Karpas-422 (cell line): ENCODE measurements at places on chromosomes 6 and 20. TPM values are rescaled to one million over a fixed set of nuclear protein-coding genes. Genes with fewer than 3 reads are reported as not detected.

Gene TGM3
- total RNA-seq: not detected in 2 replicates

Gene MYH7B
- total RNA-seq: 0.07 TPM in 1 of 2 replicates, not detected in the other

Gene SNAP91
- not detected in 2 replicates for total RNA-seq

Gene KIAA0408
- total RNA-seq: 0.22 TPM in 1 of 2 replicates, not detected in the other

Gene SH3BGRL2
- total RNA-seq: not detected in 2 replicates

Gene CGA
- not detected in 2 replicates for total RNA-seq

Gene KHDC1L
- 4.4 and 5.8 TPM in 2 replicates for total RNA-seq
